ENCODE measurements at places on chromosomes 12 and 14.

GRCh38 chr12:19223018-19223417 lies 93.5 kb downstream of the PLEKHA5 start:
- DNase-seq = peak; percentile 59

- no peak for DNase-seq
These were observed 9.5 kb upstream of the SAV1 start for GRCh38 chr14:50677527-50678063.

DNA sequence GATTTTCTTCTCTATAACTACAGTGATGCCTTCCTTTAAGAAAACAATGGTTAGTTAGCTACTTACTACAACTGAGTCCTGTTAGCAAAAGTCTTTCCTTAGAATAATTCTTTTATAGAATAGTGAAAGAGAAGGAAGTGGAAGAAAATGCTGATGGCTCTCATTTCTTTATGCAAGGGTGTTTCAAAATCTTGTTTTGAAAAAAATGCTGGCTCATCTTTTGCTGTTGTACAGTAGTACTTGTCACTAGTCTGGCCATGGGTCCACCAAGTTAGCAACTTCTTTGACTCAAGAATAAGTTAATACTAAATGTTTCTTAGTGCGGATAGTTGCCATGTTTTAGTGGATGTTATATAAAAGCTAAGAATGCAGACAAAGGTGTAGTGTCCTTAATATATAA lies 225.4 kb downstream of the PTPRO start:
- no peak for DNase-seq

DNA sequence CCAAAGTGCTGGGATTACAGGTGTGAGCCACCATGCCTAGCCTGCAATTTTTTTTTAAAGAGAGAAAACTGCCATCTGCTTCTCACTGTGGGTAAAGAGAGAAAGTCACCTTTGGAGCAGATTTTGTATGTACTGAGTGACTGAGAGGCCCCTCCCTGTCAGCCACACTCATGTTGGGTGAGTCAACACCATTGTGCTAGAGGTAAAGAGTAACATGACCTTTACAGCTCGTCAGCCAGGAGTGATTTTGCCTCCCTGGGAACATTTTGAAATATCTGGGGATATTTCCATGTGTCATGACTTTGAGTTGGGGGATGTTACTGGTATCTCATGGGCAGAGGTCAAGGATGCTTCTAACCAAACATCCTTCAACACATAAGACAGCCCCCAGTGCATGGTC lies 115.2 kb downstream of the KSR2 start:
- no peak for DNase-seq

- DNase-seq = no peak
These were observed 152.1 kb downstream of the ITPR2 start for GRCh38 chr12:26680727-26681455.
